Stomach (tissue), 19 donors: ENCODE measurements at places on chromosomes 1 and 21.

- no peak overlapping the region for H3K27ac ChIP-seq
- no peak overlapping the region for H3K4me3 ChIP-seq
- peaks cover 10% of the 10 kb centered on the region for H3K4me1 ChIP-seq
- peaks cover 10% of the 10 kb centered on the region for H3K27me3 ChIP-seq
- no peaks in the 10 kb centered on the region for H3K36me3 ChIP-seq
Observed at GRCh38 chr1:109294481-109294880, 11.5 kb upstream of the PSRC1 start.

GRCh38 chr1:236809148-236809547 is 14.1 kb downstream of the MTR start:
- peaks cover 81% of the 10 kb centered on the region for H3K36me3 ChIP-seq
- peaks cover 4% of the 10 kb centered on the region for H3K4me1 ChIP-seq
- DNase-seq = no peak
- no peak overlapping the region for H3K4me3 ChIP-seq

DNA sequence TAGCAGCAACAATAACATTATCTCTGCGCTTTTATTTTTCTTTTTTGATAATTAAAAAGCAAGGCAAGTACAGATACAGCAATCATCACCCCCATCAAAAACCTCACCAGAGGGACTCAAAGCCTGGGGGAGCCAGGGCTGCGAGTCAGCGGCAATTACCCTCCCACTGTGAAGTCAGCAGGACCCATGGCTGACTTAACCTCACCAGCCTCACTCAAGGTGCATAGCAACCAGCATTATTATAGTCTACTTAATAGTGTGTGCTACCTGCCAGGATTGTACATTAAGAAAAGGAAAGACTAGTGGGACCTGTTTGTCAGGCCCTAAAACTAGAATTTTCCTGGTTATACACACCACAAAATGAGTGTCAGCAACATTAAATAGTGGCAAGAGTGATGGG is 28.9 kb upstream of the SERBP1 start:
- H3K27me3 ChIP-seq = no peaks in the 10 kb centered on the region
- H3K27ac ChIP-seq = no peak overlapping the region
- no peaks in the 10 kb centered on the region for H3K4me1 ChIP-seq
- peak; percentile 40 for DNase-seq
- no peak overlapping the region for H3K4me3 ChIP-seq

- H3K4me1 ChIP-seq = peaks cover 76% of the 10 kb centered on the region
- H3K4me3 ChIP-seq = no peak overlapping the region
- H3K36me3 ChIP-seq = peaks cover 17% of the 10 kb centered on the region
- DNase-seq = no peak
Observed at GRCh38 chr1:160256396-160257046, 5.8 kb downstream of the DCAF8 start.

- H3K4me1 ChIP-seq = no peaks in the 10 kb centered on the region
- no peaks in the 10 kb centered on the region for H3K36me3 ChIP-seq
- H3K4me3 ChIP-seq = no peak overlapping the region
Observed at GRCh38 chr21:15592271-15592860, 137.4 kb upstream of the USP25 start.
